NCI-H446 (cell line): ENCODE measurements at places on chromosomes 11 and 22.

DNA sequence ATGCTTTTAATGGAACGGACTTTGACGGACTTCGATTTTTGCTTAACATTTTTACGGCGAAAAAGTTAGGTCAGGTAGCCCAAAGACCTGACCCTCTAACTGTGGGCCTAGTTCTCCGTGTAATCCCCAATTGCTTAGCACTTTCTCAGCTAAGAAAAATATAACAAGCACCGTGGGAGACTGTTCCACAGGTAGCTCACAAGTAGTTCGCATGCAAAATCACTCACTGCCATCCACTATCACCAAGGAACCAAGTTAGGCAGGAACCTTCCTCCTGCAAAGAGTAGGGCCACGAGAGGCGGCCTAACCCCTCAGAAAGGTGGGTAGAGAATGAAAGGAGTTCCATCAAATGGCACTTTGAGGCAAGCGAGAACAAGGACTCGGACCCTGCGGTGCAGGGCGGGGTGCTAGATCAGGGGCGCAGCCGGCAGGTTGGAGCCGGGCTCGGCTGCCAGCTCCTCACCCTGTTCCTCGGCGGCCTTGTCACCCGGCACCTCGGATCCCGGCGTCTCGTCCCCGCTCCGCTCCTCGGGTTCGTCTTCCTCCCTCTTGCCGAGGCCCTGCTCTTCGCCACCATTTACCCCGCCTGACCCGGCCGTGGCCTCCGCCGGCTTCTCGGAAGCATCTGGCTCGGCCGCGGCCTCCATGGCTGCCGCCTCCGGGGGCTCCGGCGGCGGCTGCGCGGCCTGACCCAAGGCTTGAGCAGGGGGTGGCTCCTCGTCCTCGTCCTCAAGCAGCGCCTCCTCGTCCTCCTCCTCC, 922 bp downstream of the HNRNPUL2 start:
- no peak for DNase-seq

DNA sequence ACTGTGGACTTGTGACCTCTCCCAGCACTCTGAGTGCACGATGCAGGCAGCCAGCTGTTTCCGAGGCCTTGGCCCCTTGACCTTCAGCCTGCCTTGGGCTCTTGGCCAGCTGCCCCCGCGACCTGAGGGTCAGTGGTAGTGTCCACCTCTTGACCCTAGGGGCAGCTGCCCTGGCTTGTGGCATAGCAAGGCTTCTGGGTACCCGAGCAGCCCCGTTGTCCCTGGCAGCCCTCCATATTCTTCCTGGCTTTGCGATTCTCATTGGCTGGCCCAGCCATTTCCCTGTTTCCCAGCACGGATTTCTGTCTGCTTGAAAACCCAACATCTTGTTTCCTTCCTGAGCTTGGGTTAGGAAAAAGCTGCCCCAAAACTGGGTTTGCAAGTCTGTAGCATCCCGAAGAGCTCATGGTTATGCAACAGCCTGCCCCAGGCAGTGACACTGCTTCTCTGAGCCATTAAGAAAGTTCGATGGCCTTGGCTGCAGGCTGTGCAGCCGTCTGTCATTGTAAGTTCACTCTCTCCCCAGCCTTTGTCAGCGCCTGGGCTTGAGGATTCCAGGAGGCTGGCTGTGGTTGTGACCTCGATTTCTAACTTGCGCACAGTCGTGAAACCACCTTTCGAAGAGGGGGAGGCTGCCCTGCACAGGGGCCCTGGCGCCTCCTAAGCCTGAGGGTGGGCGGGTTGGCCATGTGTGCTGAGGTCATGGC, 48.8 kb downstream of the FBLN1 start:
- DNase-seq, result no peak

DNA sequence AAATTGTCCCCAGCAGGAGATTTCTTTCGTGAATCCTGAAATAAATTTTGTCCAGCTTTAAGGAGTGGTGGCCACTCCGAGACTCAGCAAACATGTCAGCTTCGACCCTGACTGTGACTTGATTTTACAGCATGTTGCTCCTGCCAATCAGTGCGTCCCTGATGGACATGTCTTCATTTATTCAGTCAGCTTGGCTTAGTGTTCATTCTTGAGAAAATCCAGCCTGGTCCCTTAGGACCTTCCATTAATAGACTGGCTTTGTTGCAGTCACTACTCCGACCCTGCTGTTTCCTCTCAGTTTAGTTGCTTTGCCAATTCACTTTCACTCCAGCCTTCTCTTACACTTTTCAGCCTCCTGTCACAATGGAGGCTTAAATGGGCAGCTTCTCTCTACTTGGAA, 30.5 kb downstream of the TMPRSS5 start:
- no peak for DNase-seq

DNA sequence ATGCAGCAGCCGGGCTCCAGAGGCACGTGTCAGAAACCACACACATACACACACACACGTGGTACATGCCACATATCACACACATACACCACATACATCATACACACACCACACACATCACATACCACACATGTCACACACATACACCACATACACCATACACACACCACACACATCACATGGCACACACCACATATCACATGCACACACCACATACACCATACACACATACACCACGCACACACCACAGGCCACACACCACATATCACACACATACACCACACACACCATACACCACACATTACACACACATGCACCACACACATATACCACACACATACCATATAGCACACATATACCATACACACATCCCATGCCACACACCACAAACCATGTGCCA, 97.5 kb upstream of the PRR5 start:
- DNase-seq, result no peak

- no peak for DNase-seq
Measured at GRCh38 chr22:36452250-36452977, 29.0 kb downstream of the TXN2 start.

- no peak for DNase-seq
Measured at GRCh38 chr11:93432247-93432646, 101.7 kb downstream of the DEUP1 start.

- DNase-seq, result no peak
Measured at GRCh38 chr11:116857316-116857715, 19.9 kb upstream of the APOA1 start.

DNA sequence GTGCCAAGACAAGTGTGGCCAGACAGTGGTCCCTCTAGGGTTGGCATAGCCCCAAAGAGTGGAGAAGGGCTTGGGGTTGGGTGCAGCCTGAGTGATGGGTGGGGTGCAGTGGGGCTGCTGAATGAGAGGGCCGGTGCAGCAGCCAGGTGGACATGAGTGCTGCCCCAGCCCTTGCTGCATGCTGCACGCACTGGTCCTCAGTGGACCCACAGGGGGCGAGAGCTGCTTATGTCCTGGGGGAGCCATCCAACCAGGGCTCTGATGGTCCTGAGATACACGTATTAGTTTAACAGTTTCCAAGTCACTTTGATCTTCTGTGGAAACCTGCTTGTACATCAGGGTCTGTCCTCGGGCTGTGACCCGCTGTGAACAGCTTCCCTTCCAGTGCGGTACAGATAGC, 23.9 kb upstream of the ACR start:
- no peak for DNase-seq

DNA sequence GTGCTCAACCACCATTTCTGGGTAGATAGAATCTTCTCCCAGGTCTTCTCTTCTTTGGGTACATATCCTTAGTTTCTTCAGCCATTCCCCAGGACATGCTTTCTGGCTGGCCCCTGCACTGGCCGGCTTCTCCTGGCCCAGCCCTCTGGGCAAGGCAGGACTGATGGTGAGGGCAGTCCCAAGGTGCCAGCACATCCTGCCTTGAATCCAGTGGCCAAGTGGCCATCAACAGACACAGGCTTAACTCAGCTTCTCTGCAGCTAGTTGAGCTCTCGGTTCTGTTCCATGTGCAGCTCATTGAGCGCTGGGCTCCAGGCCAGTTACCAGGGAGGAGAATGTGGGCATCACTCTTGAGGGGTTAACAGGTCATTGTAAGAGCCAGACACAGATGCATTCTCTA, 17.6 kb downstream of the SMIM38 start:
- no peak for DNase-seq

- DNase-seq, result no peak
Measured at GRCh38 chr22:49907807-49908206, 10.4 kb downstream of the ALG12 start.

- DNase-seq, result no peak
Measured at GRCh38 chr11:14784230-14784629, 107.8 kb downstream of the CYP2R1 start.

GRCh38 chr11:38680746-38681145, 2082.7 kb upstream of the RAG2 start:
- DNase-seq, result no peak

GRCh38 chr11:110738641-110739040, 26.4 kb upstream of the ARHGAP20 start:
- no peak for DNase-seq

DNA sequence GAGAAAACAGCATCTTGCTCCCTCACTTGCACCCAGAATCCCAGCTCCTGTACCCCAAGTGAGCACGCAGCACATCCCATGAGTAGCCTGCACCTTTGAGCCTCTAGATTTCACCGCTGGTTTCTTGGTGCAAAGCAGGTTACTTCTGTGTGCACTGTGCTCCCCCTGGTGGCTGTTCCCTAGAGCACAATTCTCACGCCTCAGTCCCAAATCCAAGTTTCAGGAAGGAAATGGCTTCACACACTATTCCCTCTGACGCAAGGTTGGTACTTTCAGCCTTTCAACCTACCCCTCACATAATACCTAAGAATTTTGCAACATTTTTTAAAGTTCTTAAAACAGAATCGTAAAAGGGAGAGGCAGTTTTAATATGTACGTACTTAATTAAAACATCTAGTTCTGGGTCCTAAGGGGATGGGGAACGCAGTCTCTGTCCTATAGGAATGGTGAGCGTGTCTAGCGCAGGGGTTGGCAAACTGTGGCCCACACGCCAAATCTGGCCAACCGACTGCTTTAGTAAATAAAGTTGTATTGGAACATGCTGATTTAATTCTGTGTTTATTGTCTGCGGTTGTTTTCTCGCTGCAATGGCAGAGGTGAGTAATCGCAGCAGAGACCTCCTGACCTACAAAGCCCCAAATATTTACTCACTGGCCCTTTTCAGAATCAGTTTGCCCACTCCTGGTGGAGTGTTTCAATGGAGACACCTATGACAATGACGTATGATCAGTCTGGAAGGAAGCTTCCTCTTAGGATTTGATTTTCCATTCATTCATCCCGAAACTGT, 27.5 kb downstream of the DHCR7 start:
- DNase-seq, result no peak

DNA sequence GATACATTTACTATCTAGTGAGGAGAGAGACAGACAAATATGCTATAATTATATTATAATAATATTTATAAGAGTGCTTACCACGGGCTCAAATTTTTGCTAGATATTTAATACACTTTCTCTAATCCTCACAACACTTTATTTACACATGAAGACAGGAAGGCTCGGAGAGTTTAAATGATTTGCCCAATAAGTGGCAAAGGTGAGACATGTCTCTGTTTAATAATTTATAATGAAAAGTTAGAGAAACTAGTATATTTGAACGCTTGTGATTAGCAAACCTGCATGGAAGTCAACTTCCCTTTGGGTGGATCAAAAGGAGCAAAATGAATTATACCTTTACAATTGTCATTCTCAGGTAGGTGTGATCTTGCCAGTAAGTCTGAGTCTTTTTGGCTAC, 55.4 kb downstream of the POLD3 start:
- no peak for DNase-seq

GRCh38 chr11:76634886-76635285, 35.7 kb downstream of the LRRC32 start:
- no peak for DNase-seq

GRCh38 chr22:42399315-42400271, 32.6 kb downstream of the NFAM1 start:
- peak; percentile 19 for DNase-seq

GRCh38 chr11:11780858-11781257, 60.9 kb upstream of the USP47 start:
- peak; percentile 77 for DNase-seq

- no peak for DNase-seq
Measured at GRCh38 chr11:77039491-77040400, 5.5 kb downstream of the B3GNT6 start.

DNA sequence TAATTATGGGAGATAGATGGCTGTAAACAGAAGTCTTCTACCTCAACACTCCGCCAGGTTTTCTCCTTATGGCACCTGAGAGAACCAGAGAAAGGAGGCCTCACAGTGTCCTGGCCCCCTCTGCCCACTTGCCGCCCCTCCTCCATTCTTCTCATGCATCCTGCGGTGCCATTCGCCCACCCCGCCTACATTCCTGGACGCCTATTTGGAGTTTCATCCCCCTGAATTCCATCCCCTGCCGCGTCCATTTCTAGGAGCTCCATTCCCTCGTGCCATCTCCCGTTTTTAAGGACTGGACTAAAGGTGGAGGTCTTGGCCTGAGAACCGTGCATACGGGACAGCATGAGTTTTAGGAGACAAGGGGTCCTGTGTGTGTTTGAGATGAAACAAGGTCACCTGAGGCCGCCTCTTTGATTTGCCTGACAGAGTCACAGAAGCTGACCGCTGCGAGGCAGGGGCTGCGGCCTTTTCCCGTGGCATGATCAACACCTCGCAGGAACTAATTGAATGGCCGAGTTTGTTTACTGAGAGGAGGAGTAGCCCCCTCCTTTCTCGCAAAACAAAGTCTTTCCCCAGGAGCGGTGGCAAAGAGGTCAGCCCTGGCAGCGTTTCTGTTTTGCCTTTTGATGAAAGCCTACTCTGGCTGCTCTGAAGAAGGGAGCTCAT, 246.2 kb downstream of the ST3GAL4 start:
- DNase-seq, result no peak

DNA sequence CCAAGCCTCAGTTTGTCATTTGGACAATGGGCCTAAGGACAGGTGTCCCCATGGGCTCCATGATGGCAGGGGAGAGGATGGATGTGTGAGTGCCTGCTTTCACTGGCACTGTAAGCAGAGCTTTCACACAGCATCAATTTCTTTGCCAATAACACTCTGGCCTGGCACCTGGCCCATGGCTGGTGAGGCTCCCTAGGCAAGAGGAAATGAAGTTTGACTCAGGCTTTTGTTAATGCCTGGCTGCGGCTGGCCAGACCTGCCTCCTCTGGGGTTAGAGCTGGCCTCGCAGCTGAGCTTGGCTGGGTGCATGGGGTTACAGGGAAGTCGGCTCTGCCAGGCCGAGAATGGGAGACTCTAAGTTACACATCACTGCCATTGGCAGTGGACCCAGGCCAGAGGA, 30.0 kb upstream of the SEZ6L start:
- peak; percentile 86 for DNase-seq

GRCh38 chr11:45872651-45873356, 12.6 kb upstream of the MAPK8IP1 start:
- DNase-seq, result no peak

GRCh38 chr11:121696177-121696871, 243.6 kb upstream of the SORL1-AS1 start:
- no peak for DNase-seq

- no peak for DNase-seq
Measured at GRCh38 chr11:116051494-116051893, 547.3 kb upstream of the CADM1 start.

DNA sequence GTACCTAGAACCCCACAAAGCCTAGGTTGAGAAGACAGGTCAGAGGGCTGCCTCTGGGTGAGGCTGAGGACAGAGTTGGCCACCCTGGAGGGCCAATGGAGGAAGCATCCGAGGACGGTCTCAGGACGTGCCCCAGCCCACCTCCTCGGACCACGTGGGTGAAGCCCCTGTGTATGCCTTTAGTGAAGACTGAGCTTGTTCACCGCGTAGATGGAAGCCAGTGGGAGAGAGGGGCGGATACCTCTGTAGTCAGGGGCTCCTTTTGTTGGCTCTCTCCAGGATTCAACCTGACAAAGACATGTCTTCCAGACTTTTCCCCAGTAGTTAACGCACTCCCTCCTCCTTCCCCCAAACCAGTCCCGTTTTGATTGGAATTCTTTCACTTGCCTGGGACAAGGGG, 110.7 kb downstream of the ZBTB16 start:
- DNase-seq, result no peak
